CD4-positive, alpha-beta T cell treated with Interferon gamma for 1 hour (primary cell): ENCODE measurements at places on chromosomes 2 and 18.

DNA sequence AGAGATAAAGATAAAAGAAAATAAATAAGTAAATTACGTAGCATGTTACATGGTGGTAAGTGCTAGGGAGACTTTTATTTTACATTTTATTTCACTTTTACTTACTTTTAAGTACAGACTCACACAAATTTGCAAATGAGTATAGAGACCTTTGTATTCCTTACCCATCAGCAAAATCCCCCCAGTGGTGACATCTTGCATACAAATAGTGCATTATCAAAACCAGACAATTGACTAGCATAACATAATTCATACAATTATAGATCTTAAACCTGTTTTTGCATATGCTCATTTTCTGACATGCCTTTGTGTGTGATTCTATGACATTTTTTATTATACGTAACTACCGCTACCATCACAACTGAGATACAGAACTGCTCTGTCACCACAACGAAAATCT is 1099.4 kb downstream of the DPP10 start:
- no peak for DNase-seq

GRCh38 chr2:121520641-121520994 is 10.1 kb upstream of the RNU4ATAC start:
- DNase-seq, result no peak

DNA sequence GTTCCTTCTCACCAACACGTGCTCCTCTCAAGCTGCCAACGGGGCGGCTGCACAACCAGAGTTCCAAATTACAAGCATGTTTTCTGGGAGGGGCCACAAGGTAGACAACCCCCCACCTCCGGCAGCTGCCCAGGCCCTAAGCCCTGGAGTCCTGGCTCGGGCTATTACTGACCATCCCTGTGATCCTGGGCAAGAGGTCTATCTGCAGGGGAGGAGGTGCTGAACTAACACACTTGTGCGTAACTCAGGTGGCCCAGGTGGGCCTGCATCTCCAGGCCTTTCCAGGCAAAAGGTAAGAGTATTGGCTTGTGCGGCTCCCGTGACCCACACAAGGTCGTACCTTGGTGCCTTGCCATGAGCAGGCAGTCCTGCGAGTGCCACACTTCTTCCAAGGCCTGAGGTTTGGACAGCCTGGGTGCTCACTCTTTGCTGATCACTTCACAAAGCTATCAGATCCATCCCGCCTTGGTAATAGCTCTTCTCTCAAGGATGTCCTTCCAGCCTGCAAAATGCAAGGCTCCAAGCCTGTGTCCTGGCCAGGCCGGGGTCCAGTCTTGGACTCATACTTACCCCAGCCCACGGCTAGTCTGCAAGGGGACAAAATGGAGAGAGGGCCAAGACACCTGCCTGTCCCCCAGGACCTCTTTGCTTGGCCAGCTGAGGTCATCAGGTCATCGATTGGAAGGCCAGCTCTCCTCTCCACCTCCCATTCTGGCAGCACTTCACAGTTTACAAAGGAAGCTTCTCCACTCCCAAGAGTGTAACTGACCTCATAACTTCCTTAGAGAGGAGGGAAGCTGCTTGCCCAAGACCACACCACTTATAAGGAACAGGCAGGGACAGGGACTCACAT is 33.9 kb downstream of the ADRA2B start:
- no peak for DNase-seq

- DNase-seq, result no peak
Observed at GRCh38 chr2:17765398-17765797, 11.5 kb downstream of the GEN1 start.

- no peak for DNase-seq
Observed at GRCh38 chr18:49924293-49924983, 111.1 kb upstream of the ACAA2 start.

DNA sequence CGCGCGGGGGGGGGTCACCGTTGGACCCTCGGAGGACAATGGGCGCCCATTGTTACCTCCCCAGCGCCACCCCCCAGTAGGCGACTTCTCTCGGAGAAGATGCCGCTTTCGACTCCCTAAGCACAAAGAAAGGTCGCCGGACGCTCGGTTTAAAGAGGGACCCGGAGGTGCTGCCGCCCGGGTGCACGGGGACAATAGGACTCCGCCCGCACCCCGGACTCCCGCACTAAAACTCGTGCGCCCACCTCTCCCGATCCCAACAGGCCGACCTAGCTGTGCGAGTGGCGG is 318 bp upstream of the CDC42EP3 start:
- no peak for DNase-seq

GRCh38 chr2:176139661-176140512 is 10.4 kb downstream of the HOXD8 start:
- DNase-seq, result no peak

- no peak for DNase-seq
Observed at GRCh38 chr18:13934676-13935075, 19.3 kb upstream of the MC2R start.

- no peak for DNase-seq
Observed at GRCh38 chr2:160425434-160426151, 68.0 kb downstream of the RBMS1 start.

GRCh38 chr2:133674433-133675331 is 106.4 kb upstream of the NCKAP5 start:
- DNase-seq, result no peak

- DNase-seq, result no peak
Observed at GRCh38 chr2:48532824-48533223, 2.9 kb downstream of the STON1 start.

- no peak for DNase-seq
Observed at GRCh38 chr2:101310090-101310833, 1.8 kb upstream of the RNF149 start.

DNA sequence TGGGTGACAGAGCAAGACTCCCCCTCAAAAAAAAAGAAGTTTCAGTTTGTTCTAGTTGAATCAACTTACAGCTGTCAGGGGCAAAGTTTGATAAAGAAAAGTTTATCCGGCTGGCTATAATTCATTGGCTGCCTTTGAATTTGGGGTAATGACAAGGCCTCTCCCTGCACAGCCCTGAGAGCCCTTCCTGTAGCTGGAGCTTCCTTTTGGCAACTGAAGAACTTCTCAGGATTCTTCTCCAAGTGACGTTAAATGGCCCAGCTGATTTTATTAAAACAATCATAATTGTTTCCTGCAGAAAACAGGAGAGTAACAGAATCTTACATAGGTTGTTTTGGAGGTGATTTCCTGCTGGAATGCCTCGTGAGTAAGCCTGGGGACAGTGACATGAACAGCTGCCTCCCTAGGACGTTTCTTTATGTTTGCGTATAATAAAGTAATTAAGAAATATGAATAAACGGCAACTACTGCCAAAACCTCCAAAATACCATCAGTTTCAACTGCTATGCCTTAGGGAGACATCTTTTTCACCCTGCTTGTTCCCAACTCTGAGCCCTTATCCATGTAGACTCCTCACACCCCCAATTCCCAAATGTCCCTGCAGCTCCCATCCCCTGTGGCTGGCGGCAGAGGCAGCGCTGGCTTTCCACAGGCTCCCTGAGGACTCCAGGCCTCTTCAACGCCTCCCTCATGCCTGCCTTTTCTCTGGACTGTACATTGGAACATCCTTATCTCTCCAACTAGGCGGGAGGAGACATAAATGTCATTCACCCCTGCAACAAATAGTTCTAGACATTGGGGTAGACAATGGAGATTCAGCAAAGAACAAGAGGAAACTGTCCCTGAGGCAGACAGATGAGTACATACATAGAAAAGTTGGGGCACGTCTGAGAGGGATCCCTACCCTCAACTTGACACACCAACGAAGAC is 59.2 kb upstream of the FZD7 start:
- DNase-seq, result no peak

- no peak for DNase-seq
Observed at GRCh38 chr18:59616501-59616900, 80.7 kb downstream of the CCBE1 start.

GRCh38 chr2:12930391-12930790 is 213.7 kb downstream of the TRIB2 start:
- DNase-seq, result no peak

DNA sequence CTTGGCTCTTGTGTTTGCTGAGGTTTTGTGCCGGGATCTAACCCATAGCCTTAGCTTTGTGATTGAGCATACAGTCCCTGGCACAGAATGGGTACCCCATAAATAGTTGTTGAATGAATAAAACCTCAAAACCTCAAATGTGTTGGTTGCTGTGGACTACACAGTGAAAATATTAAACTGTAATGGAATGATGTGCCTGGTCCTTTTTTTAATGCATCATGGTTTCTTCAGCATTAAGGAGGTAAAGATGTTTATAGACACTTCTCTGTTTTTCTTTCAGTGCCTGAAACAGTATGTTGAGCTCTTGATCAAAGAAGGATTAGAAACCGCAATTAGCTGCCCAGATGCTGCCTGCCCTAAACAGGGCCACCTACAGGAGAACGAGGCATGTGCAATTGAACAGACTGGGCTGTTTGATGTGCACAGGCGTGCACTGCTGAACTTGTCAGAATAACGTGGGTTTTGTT is 97.0 kb downstream of the RNF144A start:
- peak; percentile 20 for DNase-seq

GRCh38 chr2:96913398-96914202 is 43.7 kb upstream of the SEMA4C start:
- peak; percentile 40 for DNase-seq

- DNase-seq, result no peak
Observed at GRCh38 chr2:40178971-40179370, 272.9 kb downstream of the SLC8A1 start.

GRCh38 chr2:233290051-233290845 is 17.4 kb upstream of the SAG start:
- DNase-seq, result no peak

DNA sequence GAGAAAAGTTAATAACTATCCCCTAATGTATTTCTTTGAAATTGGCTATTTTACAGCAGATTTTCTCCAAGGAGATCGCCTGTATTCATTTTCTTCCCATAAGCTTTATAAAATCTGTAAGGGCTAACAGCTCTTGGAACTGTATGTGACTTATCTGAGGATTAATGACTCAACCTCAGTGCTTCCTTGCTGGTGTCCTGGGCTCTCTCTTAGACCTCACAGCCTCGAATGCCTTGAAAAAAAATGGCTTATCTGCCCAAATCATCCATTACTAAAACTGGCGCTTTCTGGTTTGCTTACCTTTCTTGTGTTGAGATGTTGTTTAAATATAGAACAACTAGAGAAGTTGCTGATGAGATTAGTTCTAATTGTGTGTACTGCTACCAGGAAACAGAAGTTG is 713.6 kb downstream of the SLC4A3 start:
- no peak for DNase-seq

- DNase-seq, result no peak
Observed at GRCh38 chr2:195148004-195148403, 509.0 kb upstream of the SLC39A10 start.

- DNase-seq, result no peak
Observed at GRCh38 chr2:197952540-197953202, 148.3 kb downstream of the PLCL1 start.

- no peak for DNase-seq
Observed at GRCh38 chr2:44844651-44845270, 96.7 kb upstream of the SIX3 start.
